CMK (cell line): ENCODE measurements at places on chromosomes 5 and 9.

- no peak for DNase-seq
Observed at GRCh38 chr5:108064302-108064701, 317.6 kb downstream of the FBXL17 start.

DNA sequence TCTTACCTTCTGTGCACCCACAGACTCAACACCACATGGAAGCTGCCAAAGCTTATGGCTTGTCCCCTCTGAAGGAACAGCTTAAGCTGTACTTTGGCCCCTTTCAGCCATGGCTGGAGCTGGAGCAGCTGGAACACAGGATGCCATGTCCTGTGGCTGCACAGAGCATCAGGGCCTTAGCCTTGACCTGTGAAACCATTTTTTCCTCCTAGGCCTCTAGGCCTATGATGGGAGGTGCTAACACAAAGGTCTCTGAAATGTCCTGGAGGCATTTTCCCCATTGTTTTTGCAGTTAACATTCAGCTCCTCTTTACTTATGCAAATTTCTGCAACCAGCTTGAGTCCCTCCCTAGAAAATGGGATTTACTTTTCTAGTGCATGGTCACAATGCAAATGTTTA, 461.4 kb upstream of the TYRP1 start:
- DNase-seq, result no peak

DNA sequence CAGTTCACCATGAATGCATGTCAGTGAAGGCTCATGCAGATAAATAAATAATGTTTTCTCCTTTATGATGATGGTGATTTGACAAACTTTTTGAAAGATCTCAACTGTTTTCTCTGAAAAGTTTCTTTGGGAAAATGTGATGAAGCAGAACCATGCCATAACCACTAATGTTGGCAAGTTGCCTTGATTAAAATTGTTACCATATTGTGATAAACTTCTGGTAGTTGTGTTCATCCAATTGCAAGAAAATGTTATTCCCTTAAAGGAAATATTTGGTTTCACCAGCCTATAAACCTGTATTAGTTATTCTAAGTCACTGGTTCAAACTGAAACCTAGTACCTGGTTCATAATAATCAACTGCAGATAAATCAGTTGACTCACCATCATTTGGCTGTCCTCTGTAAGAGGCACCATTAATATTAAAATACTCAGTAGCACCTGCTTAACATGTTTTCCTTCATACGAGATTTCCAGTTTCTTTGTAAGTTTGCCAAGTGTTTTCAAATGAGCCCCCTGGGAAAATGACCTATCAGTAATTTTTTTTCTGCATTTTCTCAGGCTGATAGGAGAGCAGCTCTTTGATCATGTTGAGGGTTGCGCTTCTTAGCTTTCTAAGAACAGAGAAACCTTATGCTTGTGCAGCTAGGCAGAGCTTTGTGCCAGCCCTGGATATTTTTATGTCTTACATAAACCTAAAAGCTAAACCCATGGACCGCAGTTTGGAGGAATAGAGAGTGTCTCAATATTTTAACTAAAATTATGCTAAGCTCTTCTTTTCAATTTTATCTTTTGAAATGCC, 88.0 kb downstream of the LURAP1L start:
- no peak for DNase-seq

DNA sequence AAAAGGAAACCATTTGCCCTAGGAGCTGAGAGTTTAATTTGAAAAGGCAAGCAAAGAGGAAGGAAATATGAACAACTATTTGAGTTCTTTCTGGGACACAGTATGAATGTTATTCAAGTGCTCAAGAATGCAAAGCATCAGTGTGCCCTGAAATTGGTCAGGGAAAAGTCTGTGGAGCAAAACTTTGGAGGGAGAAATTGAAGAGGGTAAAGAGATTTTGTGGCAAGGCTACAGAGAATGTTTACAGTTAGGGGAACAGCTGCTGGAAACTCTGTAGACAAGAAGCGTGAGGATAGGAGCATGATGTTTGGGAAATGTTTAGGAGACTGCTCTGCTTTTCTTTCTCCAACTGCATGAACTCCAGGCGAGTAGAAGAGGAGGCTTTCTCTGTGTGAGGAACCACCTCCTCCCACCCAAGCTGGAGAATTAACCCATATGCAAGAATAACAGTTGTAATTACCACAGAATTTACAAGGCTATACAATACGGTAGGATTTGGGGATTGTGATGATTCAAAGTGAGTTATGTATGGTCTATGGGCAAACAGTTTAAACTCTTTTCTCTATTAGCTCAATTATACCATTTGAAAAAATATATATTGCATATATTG, 75.4 kb upstream of the IL7R start:
- DNase-seq, result no peak

- no peak for DNase-seq
Observed at GRCh38 chr5:83983852-83984251, 263.2 kb upstream of the HAPLN1 start.

DNA sequence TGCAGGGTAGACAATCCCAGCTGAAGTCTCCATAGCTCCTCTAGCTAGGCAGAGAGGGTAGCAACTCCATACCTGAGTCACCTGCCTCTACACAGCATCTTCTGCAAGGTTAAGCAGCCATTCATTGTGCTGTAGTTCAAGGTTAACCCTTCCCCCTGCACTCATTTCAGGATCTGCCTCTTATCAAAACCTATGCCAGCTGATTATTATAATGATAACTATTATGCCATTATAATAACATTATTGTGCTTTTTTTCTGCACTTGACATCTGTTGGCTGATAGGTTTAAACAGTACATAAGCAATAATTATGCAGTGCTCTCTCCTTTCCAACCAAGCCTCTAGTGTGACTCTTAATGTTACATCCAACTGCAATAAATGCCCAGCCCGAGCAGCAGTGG, 17.3 kb downstream of the SIL1 start:
- DNase-seq, result no peak

DNA sequence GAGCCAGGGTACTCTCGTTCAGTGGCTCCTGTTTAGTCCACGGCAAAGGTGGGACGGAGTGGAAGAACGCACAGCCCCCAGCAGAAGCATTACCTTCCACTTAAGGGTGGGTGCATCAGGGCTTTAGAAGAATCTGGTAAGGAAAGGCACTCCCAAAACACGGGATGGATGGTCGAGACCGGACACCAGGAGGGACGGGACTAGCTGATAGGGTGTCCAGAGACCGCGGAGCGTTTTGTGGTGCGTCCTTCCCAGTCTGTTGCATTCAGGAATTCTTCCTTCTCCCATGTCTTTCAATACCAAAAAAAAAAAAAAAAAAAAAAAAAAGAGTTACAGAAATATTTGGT, 545 bp upstream of the CTSV start:
- peak; percentile 36 for DNase-seq

- no peak for DNase-seq
Observed at GRCh38 chr5:91361055-91361701, 21.9 kb downstream of the ARRDC3 start.

GRCh38 chr9:74556685-74557084, 59.5 kb downstream of the RORB start:
- no peak for DNase-seq

- no peak for DNase-seq
Observed at GRCh38 chr5:64384765-64385164, 121.0 kb upstream of the RGS7BP start.

DNA sequence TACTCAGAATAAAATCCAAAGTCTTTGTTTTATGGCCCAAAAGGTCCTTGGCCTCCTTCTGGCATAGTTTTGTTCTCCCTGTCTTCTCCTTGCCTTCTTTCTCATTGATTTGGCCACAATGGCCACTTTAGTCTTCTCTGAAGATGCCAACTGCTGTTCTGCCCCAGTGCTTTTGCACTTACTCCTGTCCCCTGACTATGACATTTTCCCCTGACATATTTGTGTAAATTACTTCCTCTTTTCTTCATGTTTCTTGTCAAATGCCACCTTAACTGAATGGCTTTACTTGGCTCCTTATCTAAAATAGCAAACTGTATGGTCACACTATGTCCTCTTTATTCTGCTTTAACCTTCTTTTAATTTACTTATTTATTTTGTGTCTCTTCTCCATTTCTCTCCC, 484.7 kb upstream of the ARRDC3 start:
- no peak for DNase-seq

DNA sequence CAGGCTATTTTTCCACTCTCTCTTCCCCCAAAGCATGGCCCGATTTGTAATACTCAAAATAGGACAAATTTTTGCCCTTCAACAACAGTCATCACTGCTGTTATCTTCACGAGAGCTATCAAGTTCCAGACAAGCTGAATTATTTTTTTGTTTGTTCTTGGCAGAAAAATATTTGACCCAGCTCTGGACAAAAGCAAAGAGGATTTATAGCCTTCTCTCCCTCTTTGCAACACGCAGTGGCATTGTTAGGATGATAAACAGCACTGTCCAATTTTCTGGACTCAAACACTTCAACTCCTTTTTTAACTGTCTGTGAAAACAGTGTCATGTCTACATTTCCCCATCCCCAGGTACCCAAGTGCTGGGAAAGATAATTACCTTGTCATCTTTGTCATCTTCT, 160.3 kb downstream of the SLF1 start:
- DNase-seq, result no peak

- DNase-seq, result no peak
Observed at GRCh38 chr9:122180633-122181032, 20.9 kb downstream of the MORN5 start.

- DNase-seq, result no peak
Observed at GRCh38 chr5:39340506-39340905, 23.8 kb downstream of the C9 start.

DNA sequence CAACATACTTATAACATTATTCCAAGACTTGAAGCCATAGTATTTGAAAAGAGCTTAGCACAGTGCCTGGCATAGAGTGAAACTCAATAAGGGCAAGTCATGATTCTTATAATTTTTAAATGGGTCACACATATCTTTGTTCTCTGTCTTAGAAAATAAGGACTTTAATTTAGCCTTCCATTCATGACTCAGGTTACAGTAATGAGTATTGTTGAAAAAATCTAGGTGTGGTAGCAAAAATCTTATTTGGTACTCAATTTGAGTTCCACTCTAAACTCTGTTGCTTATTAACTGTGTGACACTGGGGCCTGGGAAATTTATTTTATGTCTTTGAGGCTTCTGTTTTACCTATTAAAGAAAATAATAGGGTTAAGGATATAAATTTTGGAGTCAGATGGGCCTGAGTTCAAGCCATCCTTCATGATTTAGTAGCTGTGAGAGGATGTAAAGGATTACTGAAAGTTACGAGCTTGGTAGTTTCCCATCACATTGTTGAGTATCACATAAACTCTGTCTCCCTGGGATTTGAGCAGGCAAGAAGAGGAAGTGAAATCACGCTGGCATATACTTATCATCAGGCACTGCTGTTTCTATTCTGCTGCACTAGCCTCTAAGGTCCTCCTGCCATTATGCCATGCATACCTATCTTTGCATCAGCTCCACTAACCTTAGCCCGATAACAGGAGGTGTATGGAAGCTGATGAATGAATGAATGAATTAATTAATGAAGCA, 1.5 kb downstream of the SPINK9 start:
- DNase-seq, result no peak

DNA sequence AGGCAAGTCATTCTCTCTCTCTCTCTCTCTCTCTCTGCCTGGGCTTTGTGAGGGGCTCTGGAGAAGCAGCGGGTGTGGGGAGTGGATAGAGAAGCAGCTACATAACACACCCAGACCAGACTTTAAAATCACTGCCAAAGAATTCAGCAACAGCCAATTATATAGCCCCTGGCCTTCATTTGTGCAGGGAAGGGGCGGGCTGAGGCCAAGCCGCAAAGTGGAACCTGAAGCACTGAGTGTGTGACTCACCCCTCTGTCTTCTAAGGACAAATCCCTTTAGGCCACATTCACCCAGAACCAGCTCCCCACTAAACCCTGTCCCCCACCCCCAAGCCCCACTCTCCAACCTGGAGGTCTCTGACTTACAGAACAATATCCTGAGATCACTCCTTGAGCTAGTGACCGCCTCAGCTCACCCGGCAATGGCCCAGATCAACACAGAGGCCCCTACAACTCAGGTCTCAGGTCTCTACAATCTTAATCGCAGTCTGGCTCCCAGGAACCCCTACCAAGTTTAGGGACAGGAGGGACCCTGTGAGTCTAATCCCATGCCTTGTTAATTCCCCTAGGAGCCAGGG, 6.0 kb downstream of the B4GALT1 start:
- no peak for DNase-seq

GRCh38 chr5:163433271-163433670, 4.1 kb upstream of the CCNG1 start:
- DNase-seq, result no peak
